ENCODE measurements at places on chromosomes 7 and 10.
A peak's percentile ranks its signal among the peaks of the same experiment; 100 is the strongest.

DNA sequence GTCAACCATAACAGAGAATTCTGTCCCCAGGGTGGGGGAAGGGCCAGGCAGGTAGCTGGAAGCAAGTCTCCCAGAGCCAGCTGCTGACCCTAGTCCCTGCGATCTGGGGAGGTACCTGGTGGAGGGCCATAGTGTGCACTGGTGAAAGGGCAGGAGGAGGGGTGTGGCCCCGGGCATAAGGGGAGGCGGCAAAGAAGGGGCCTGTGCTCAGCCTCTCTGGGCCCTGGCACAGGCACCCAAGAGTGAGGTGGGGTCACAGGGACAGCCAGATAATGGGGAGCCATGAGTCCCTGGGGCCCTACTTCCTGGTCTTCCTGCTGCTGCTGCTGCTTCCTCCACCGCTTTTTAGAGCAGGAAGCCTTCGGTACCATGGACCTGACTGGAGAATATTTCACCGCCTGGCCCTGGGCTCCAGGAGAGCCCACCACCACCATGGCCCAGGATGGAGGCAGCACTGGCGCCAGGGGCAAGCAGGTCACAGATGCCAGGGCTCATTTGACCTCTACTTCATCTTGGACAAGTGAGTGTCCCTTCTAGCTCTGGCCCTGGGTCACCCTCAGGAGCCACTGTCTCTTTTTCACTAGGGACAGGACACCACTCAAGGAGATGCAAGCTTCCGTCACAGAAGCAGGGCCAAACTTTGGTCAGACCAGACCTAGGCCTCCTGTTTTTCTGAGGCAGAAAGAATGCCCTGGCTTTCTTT lies at the start of gene ANTXRL:
Gene ANTXRL, plus strand, starts transcription at position 7 of the 703 bp plus-strand sequence. Its CDS starts 266 bp downstream, at position 273.
- DNase-seq: no peak

DNA sequence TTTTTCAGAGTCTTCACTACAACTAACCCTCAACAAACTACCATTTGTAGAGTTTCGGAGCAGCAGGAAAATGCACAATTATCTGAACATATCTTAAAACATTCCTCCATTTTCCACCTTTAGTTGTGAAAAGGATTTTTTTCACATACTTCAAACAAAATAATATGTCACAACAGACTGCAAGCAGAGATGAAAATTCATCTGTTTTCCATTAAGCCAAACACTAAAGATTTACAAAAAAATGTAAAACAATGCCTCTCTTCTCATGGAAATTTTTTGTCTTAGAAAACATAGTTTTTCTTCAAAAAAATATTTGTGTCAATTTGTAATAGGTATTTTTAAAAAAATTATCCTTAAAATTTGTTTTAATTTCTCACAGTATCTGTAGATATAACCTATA lies 98.9 kb downstream of the ARHGAP12 start:
- no peak for DNase-seq

- no peak for DNase-seq
Observed at GRCh38 chr10:93437946-93438612, 44.1 kb downstream of the MYOF start.

- DNase-seq: no peak
Observed at GRCh38 chr10:79065853-79066252, 2.9 kb upstream of the ZMIZ1 start.

- DNase-seq: no peak
Observed at GRCh38 chr10:34444223-34445183, 370.6 kb downstream of the PARD3 start.

DNA sequence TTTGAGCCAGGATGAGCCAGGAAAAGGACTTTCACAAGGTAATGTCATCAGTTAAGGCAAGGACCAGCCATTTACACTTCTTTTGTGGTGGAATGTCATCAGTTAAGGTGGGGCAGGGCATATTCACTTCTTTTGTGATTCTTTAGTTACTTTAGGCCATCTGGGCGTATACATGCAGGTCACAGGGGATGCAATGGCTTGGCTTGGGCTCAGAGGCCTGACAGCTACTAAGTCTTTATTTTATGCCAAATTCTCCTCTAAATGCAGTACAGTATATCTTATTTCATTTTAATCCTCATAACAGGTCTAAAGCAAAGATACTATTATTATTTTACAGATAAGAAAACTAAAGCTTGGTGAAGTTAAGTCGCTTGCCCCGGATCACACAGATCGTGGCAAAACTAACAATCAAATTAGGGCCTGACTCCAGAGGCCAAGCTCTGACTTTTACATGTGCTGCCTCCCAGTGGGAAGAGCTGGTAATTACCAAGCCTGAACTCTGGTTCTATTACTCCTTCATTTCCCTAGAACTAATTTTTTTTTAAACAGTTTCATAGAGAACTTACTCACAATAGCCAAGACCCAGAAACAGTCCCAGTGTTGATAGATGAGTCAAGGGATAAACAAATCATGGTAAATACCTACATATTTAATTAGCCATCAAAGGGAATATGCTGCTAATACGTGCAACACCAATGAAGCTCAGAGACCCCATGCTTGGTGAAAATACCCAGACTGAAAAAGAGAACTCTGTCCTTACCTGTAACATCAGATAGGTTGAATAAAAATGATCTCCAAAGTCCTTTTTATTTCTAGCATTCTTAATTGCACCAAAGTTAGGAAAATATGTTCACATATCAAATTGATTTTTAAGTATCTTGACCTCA lies 35.4 kb downstream of the C7orf25 start:
- DNase-seq: peak; percentile 59

GRCh38 chr10:127945948-127946711 lies 39.2 kb downstream of the PTPRE start:
- no peak for DNase-seq

- no peak for DNase-seq
Observed at GRCh38 chr7:154372011-154372601, 319.9 kb downstream of the DPP6 start.

DNA sequence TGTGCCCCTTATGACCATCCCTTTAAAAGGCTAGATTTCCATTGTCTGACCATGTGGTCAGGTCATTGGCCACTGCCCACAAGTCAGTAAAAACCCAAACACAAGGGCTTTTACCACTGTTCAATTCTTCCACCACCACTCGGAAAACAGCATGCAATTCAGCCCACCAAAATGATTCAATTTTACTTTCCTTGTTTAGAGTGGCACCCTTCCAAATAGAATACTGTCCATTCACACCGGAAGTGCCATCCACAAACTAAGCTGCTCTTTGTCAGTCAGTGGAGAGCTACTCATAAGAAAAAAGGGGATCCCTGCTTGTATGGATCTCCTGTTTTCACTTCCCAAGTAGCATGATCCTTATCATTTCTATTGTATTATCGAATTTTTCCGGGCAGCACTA lies 350.7 kb upstream of the MBL2 start:
- DNase-seq: no peak

DNA sequence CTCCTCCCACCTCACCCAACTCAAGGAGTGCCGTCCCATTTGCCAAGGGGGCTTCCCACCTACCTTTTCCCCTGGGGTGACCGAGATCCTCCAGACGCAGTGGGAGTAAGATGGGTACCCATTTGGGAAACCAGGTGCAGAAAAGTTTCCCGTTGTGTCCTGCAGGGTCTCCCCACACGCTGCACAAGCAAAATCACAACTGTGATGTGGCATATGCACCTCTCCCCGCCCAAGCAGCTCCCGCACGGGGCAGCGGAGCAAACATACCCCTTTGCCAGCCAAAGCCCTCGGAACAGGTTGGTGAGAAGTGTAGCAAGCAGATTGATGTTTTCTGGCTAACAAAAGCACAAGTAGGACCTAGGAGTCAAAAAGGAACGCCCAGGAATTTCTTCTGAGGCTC lies 51.5 kb upstream of the OPALIN start:
- no peak for DNase-seq

DNA sequence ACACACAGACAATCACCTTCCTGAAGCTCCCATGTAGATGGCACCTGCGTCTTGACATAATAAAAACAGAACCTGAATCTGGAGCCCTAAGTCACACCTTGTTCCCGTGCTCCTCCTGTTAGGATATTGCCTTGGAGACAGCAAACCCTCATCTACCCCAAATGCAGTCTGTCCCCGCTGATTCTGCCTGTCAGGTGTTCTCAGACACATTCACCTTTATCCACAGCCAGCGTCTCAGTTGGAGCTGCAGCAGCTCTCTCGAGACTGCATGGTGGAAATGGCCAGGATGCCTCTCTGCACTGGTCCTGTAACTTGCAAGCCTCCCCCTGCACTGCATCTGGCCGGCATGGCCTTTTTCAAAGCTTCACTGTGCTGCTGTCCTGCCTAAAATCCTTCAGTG lies 218.0 kb upstream of the ZNF32 start:
- no peak for DNase-seq

- DNase-seq: no peak
Observed at GRCh38 chr10:79131836-79132631, 63.3 kb downstream of the ZMIZ1 start.

- DNase-seq: no peak
Observed at GRCh38 chr7:41738806-41739205, 35.9 kb upstream of the INHBA start.

- DNase-seq: no peak
Observed at GRCh38 chr10:124693396-124693795, 50.8 kb downstream of the FAM53B start.

- DNase-seq: no peak
Observed at GRCh38 chr7:24956021-24956420, 24.0 kb downstream of the OSBPL3 start.

GRCh38 chr7:7562736-7563135 lies 3.9 kb upstream of the MIOS start:
- DNase-seq: no peak

DNA sequence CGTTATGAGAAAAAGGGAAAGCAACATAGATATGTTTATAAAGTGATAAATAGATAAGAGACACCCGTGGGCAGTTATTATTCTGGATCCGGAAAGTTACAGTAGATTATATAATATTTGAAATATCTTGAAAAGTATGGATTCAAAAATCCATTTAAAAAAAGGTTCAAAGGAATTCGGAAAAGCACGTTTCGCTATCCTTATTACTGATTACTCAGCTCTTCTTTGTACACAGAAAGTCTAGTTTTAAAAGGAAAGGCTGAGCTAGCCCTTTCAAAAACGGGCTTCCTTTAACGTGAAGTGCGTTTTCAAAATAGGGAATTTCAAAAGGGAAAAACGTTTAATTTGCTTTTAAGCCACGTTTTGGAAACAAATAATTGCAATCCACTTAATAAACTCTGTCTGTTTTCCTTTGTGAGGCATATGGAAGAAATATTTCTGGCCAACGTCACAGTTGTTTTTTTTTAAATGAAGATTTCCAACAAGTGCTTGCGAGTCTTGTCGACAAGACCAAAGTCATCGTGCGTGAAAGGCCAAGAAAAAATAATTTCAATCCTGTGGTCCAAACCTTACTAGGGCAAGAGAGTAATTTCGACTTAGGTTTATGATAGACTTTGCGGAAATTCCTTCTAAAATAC lies 2.2 kb upstream of the SKIDA1 start:
- DNase-seq: no peak

- DNase-seq: no peak
Observed at GRCh38 chr10:50280049-50280841, 28.9 kb upstream of the ASAH2 start.

DNA sequence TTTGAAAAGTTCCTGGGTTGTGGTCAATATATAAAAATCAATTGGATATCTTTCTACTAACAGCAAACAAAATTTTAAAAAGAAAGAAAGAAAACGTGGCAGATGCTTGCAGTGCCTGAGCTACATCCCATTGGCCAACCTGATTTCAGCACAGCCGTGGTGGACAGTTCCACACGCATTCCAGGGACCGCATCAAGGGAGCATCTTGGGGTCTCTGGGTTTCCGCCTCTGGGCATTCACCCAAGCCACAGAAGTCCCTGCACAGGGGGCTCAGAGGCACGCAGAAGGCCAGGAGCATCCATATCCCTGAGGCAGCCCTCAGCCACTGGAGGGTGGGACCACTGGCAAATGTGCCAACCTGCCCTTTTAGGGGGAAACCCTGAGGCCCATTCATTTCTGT lies 254.5 kb upstream of the RNF32 start:
- no peak for DNase-seq

- DNase-seq: no peak
Observed at GRCh38 chr7:146741911-146742310, 625.3 kb downstream of the CNTNAP2 start.

GRCh38 chr7:149743476-149744255 lies 29.7 kb downstream of the ZNF467 start:
- DNase-seq: no peak

DNA sequence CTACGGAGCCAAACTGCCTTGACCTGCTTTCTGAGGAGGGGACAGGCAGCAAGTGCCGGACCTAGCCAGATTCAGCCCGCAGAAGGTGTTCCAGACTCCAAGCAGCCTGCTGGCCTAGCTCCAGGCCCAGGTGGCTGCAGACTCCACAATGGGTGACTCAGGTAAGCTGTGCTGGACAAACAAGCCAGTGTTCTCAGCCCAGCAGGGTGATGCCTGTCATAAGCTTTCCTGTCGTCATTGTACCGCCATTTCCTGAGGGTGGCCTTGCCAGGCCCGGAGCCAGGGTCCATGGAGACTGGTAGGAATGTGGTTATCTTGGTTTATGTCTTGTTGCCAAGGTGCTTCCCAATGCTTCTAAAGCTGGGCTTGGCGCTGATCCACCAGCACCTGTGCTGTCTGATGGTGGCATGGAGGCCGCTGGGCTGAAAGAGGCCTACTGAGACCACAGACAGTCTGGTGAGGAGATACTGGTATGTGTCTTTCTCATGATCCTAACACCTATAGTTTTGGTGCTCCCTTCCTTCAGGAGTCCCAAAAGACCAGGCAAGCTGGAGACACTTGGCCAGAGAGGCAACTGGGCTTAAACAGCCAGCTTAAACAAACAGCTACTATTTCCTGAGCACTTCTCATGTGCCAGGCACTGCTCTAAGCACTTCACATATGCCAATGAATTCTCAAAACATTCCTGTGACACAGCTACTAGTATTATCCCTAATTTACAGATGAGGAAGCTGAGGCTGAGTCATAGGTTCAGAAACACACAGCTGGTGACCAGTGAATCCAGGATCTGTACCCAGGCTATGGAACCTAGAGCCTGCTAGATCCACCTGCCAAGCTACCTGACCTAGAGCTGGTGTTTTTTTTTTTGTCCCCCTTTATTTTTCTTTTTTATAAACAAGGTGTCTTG lies 42.0 kb downstream of the ZC3HC1 start:
- no peak for DNase-seq

GRCh38 chr7:128410451-128410753 lies 620 bp upstream of the IMPDH1 start:
- DNase-seq: no peak

GRCh38 chr7:17256375-17256774 lies 42.1 kb upstream of the AHR start:
- no peak for DNase-seq

DNA sequence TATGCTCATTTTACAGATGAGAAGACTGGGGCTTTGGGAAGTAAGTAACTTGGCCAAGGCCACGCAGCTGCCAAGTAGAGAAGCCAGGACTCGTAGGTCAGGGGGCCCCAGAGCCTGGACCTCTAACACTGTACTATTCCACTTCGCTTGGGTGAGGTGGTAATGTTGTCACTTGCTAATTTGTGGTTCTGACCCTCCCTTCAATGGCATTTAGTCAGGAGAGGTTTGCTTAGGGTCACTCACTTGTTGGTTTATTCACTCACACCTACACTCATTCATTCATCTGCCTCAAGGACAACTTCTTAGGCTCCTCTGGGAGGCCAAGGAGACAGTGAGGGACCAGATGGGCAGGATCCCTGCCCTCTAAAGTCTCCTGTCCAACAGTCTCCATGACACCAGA lies 21.3 kb downstream of the BTBD16 start:
- DNase-seq: no peak

GRCh38 chr7:66804001-66804400 lies 63.5 kb downstream of the RABGEF1 start:
- DNase-seq: no peak

GRCh38 chr10:80350251-80350650 lies 6.3 kb downstream of the DYDC1 start:
- no peak for DNase-seq
